ENCODE measurements at places on chromosomes 2 and 18.

- no peak for DNase-seq
These were observed 143.6 kb upstream of the HNRNPA3 start for GRCh38 chr2:177068967-177069366.

DNA sequence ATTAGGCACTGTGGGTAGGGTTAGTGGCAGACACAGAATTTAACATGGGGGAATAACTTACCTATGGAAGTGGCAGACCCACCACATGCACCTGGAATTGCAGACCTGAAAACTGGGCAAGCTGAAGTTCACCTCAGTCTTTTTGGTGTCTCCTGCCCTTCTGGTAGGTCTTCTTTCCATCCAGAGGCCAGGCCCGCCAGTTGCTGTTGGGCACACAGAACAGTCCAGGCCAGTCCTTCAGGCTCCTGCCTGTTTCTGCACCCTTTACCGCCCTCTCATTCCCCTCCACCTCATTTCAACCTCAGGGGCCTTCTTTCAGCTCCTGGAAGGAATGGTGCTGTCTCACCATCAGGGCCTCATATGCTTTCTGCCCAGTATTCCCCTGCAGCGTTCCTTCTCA, 358.9 kb upstream of the ETAA1 start:
- no peak for DNase-seq

DNA sequence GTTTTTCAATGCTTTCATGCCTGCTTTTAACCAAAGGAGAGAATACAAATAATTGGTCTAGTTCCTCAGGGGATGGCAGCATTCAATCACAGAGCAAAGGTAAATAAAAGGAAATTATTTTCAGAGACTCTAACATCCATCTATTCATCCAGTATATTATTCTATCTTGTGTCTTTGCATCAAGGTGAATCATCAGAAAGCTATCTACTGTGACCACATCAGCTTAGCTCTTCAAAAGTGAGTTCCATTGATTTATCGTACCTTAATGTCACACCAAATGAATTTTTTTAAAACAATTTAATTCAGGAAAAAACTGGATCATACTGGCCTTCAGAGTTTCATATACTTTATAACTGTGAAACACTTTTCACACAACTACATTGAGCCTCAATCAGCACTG, 66.1 kb downstream of the CHN1 start:
- peak; percentile 41 for DNase-seq

DNA sequence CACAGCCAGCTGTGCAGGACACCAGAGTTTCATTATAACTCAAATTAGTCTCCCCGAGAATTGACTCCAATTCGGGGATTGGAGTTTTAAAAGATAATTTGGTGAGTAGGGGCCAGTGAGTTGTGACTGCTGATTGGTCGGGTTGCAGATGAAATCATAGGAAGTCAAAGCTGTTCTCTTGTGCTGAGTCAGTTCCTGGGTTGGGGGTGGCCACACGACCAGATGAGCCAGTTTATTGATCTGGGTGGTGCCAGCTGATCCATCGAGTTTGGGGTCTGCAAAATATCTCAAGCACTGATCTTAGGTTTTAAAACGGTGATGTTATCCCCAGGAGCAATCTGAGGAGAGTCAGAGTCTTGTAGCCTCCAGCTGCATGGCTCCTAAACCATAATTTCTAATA, 82.7 kb upstream of the SLC66A3 start:
- no peak for DNase-seq

DNA sequence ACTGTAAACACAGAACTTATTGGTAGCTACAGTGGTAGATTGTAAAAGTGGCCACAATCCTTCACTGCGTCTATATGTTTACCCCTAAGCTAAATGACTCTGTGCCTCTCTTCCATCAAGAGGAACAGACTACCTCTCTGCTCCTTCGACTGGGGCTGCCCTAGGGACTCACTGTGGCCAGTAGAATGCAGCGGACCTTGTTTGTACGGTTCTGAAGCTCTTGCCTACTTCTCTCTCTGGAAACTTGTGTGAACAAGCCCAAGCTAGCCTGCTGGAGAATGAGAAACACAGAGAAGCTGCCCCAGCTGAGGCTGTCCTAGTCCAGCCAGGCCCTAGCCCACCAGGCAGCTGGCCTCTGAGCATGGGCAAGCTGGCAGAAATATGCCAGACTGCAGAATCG, 140.8 kb upstream of the SLC1A4 start:
- no peak for DNase-seq

DNA sequence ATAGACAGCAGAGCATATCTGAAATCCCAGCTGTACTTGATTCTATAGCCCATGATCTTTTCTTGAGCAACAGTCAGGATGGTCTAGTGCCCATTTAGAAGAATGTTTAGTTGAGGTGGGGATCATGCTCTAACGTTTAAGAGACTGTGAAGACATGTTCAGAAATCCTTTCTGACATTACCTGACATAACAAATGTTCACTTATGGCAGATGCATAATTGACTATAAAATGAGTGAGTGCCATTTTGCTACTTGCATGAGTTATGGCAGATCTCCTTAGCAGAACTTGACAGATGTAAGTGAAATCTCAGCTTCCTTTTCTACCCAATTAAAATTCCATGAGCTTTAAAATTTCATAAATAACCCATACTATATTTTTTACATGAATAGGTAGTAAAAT, 209.5 kb upstream of the MMADHC start:
- DNase-seq, result no peak

GRCh38 chr2:206045251-206045650, 40.7 kb downstream of the INO80D start:
- peak; percentile 12 for DNase-seq

DNA sequence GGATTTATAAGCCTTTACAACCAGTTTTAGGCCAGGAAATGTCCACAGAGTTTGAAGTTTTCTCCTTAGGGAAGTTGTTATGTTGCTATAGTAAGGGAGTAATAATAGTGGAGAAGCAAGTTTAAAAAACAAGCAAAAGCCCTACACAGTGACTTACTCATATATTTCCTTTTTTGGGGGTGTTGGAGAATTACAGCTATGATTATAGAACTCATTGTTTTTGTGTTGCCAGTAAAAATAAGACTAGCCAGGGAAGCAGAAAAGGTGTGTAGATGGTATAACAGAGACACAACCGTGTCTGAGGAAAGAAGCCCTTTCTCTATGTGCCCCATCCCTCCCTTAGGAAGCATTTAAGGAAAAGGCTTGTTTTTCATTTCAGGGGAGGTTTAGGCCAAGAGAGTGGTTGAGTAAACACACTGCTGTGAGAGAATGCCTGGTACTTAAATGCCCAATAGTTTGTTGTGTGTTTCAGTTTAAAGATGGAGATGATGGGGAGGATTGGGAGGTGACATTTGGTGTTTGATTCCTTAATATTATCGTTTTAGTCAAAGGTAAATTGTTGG, 2.3 kb downstream of the VAPA start:
- DNase-seq, result peak; percentile 51

GRCh38 chr2:227817850-227818674, 4.4 kb downstream of the CCL20 start:
- DNase-seq, result peak; percentile 98

DNA sequence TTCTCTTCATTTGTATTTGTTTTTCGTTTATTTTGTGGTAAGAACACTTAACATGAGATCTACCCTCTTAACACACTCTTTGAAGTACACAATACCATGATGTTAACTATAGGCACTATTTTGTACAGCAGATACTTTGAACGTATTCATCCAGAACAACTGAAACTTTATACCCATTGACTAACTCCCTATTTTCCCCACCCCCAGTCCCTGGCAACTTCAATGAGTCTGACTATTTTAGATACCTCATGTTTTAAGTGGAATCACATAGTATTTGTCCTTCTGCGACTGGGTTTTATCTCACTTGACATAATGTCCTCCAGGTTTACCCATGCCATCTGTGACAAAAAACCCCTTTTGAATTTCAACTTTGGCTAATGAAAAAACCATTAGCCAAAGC, 356.3 kb upstream of the CDH20 start:
- no peak for DNase-seq

DNA sequence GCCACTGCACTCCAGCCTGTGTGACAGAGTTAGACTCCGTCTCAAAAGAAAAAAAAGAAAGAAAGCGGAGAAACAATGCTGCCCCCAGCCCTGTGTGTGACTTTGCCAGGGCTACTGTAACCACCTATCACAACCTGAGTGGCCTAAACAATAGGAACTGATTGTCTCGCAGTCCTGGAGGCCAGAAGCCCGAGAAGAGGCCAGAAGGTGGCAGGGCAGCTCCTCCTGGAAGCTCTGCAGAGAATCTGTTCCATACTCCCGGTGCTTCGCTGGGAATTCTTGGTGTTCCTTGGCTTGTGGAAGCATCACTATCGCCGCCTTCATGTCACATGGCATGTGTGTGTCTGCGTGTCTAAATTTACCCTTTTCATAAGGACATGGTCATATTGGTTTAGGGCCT, 14.4 kb upstream of the RAB17 start:
- DNase-seq, result no peak

- DNase-seq, result no peak
These were observed 659 bp upstream of the COX5B start for GRCh38 chr2:97645112-97645694.

DNA sequence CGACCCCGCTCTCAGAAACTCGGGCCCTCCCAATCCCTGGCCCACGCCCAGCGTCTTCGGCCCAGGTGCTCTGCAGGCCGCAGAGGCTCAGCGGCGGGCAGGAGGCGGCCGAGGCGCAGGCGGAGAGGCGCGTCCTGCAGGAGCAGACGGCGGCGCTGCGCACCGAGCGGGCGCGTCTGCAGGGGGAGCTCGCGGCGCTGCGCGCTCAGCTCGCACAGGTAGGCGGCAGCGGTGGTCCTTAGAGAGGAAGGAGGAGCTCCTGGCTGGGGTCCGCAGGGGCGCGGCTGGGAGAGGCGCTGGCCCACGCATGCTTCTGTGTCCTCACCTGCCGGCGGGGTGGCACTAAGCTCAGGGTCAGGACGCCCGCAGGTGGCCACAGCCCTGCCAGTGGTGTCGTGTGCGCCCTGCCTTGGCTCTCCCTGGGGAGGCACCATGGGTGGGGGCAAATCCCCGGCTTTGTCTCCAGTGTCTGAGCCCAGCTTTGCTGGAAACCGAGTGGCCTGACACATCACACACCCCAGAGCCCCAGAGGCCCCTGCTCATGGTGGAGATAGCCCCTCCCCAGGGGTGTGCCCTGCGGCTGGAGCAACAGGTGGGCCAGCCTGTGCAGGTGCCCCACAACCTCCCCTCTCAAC, 14.9 kb upstream of the SNED1 start:
- no peak for DNase-seq

- DNase-seq, result no peak
These were observed 72.5 kb upstream of the CYP26B1 start for GRCh38 chr2:72220170-72220569.

DNA sequence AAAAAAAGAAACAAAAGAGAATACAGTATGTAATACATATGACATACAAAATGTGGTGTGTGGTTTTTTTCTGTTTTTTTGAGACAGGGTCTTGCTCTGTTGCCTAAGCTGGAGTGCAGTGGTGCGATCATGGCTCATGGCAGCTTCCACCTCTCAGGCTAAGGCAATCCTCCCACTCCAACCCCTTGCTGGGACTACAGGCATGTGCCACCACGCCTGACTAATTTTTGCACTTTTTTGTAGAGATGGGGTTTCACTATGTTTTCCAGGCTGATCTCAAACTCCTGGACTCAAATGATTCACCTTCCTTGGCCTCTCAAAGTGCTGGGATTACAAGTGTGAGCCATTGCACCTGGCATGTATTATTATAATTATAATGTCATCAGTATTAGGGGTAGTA, 38.9 kb downstream of the DHX57 start:
- DNase-seq, result no peak

DNA sequence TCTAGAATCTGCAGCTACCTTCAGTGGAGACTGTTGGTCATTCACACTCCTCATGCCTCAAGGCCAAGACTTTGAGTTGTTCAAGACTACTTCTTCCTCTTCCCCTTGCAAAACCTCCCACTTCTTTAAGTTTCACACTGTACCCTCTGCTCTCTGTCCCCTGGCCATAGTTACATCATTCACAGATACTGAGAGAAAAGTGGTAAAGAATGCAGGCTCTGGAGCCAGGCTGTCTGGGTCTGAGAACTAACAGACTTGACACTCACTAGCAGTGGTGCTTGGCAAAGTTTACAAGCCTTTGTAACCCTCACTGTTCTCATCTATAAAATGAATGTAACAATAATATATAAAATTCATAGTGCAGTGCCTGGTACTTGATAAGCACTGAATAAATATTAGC, 61.8 kb downstream of the CDH20 start:
- peak; percentile 29 for DNase-seq

- DNase-seq, result no peak
These were observed 179.7 kb downstream of the ANKRD30B start for GRCh38 chr18:14927701-14928100.

DNA sequence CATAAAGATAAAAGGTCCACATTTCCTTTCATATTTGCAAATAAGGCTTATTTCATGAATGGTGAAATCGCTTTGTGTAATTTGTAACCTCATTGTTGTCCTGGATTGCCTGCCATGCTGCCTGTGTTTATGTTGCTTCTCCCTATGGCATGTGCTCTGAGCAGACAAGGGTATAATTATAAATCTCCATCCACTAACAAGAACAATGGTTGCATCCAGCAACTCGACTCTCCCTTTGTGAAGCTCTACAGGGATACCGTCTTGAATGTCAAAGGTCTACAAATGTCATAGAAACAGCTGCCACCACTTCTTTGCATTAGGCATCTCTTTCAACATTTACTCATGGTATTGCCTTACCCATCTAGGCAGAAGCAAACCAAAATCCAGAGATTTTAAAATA, 209.6 kb downstream of the SLC8A1 start:
- no peak for DNase-seq

GRCh38 chr2:38095996-38096861, 20.3 kb upstream of the CYP1B1 start:
- peak; percentile 84 for DNase-seq

- no peak for DNase-seq
These were observed 5.5 kb downstream of the SALL3 start for GRCh38 chr18:78984941-78985784.

GRCh38 chr2:95719473-95720060, 127.8 kb downstream of the TRIM43 start:
- no peak for DNase-seq

DNA sequence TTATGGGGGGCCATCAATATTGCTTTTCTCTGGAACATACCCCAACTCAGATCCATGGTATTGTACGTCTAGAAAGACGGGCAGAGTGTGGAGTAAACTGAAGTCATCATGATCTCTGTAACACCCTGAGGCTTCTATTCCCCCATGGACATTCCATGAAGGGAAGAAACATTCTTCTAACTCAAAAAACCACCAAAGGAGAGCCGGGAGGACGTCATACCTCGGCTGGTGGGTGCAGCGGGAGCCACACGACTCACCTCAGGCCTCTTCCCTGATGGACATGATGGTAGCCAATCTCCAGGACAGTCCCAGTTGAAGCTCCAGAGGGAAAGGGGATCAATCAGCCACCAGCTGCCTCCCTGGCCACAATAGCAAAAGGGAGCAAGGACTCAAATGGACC, 127.3 kb downstream of the MREG start:
- no peak for DNase-seq

DNA sequence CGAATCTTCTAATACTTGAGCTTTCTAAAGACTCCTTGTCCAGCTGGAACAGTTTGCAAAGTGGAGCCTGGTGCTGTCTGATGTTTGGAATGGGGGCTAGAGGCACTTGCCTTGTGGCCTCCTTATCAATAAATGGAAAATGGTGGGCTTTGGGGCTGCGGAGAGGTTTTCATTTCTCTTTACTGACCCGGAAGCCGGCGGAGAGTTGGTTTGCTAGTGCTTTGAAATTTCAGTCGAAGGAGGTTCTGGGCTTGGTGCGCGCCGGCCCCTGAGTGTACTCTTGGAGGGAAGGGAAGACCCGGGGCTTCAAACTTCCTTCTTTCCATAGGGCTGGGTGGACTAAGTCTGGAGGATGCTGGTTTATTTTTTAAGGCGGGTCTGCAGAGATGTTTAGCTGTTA, 714 bp downstream of the RPIA start:
- peak; percentile 48 for DNase-seq

- peak; percentile 78 for DNase-seq
These were observed 591 bp downstream of the ASXL2 start for GRCh38 chr2:25877431-25878360.
